Large intestine (tissue), 12 donors: ENCODE measurements at places on chromosomes 6 and 20.

- no peaks in the 10 kb centered on the region for H3K27me3 ChIP-seq
- no peak for DNase-seq
- H3K4me3 ChIP-seq, result no peak overlapping the region
- H3K27ac ChIP-seq, result no peak overlapping the region
- H3K36me3 ChIP-seq, result peaks cover 65% of the 10 kb centered on the region
Measured at GRCh38 chr20:44491635-44492395, 16.1 kb downstream of the TTPAL start.

- no peak overlapping the region for H3K4me3 ChIP-seq
- no peaks in the 10 kb centered on the region for H3K4me1 ChIP-seq
- no peaks in the 10 kb centered on the region for H3K36me3 ChIP-seq
- H3K27me3 ChIP-seq, result no peaks in the 10 kb centered on the region
Measured at GRCh38 chr6:65538644-65539043, 168.4 kb downstream of the EYS start.

DNA sequence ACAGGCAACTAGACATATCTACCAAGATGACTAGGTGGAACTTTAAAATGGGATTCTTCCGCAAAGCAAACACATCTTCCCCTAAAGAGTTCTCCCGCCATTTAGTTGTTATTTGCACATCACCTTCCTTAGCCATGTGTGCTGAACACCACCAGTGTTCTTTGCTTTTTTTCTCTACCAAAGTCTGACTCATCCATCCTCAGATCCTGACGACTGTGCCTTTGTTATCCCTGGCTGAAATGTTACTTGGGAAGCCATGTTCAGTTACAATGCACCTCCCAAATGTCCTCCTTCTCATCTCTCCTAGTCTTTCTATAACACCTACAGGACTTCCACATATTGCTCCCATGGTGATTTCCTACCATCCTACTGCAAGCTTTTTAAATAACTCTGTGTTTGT, 593.5 kb upstream of the ARID1B start:
- no peaks in the 10 kb centered on the region for H3K36me3 ChIP-seq
- DNase-seq, result no peak
- no peak overlapping the region for H3K4me3 ChIP-seq
- no peaks in the 10 kb centered on the region for H3K4me1 ChIP-seq

GRCh38 chr20:31516651-31517050, 2.4 kb downstream of the HM13 start:
- peaks cover 17% of the 10 kb centered on the region for H3K36me3 ChIP-seq

GRCh38 chr20:43938932-43939761, 24.5 kb downstream of the TOX2 start:
- no peaks in the 10 kb centered on the region for H3K36me3 ChIP-seq
- DNase-seq, result no peak
- H3K4me3 ChIP-seq, result no peak overlapping the region

- peak overlapping the region; percentile 93 for H3K4me3 ChIP-seq
- peak overlapping the region; percentile 99 for H3K27ac ChIP-seq
- H3K27me3 ChIP-seq, result no peaks in the 10 kb centered on the region
- H3K36me3 ChIP-seq, result peaks cover 2% of the 10 kb centered on the region
- DNase-seq, result no peak
- peaks cover 12% of the 10 kb centered on the region for H3K4me1 ChIP-seq
Measured at GRCh38 chr20:17969278-17969883, 563 bp downstream of the MGME1 start.

DNA sequence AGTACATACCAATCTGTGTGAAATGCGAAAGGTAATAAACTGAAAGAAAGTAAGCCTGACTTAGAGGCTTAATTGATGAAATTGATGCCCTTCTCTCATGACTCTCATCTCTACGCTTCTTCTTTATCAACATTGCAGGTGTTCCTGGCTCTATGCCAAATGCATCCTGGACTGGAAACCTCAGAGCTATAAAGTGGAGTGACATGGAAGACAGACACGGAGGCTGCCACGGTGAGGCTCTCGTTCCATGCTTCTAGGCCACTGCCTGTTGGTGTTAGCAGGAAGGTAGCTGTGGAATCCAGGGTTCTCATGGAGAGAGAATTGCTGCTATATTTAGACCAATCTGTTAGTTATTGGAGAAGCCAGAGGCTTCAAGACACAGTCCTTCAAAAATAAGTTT, 73.2 kb downstream of the C6orf52 start:
- no peak overlapping the region for H3K27ac ChIP-seq
- peak; percentile 31 for DNase-seq
- H3K4me1 ChIP-seq, result no peaks in the 10 kb centered on the region
- no peak overlapping the region for H3K4me3 ChIP-seq

DNA sequence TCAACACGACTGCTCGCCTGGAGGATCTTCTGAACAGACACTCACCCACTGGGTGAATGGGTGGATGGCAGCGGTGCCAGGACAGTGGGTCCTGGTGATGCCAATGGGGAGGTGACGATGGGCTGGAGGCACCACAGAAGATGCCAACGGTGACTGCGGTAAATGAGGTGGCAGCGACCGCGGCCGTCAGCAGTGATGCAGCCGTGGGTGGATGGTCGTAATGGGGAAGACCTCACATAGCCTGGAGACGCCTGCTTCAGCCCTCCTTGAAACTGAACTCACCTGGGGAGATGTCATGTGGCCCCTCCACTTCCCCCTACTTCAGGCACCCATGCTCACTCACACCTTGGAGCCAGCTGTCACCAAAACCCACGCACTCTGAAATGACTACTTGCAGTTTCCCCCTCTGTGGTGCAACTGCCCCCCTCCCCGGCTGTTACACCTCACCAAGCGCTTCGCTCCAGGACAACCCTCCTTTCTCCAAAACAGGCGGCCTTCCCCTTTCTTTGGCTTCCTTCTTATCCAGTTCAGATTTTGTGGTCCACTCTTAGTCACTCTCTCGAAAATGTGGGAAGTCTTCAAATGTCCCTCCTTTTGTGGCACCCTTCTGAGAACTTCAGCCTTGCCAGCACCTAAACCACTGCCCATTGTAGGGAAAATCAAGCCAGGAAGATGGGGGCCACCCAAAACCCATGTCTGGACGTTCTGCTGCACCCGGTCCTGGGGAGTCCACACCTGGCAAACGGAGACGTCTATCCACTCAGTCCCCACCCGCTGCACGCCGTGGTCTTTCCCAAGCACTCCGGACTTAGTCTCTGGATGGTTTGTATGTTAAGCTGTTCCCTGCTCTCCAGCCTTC, 10.4 kb upstream of the ABHD16B start:
- peaks cover 28% of the 10 kb centered on the region for H3K4me1 ChIP-seq
- peaks cover 56% of the 10 kb centered on the region for H3K27me3 ChIP-seq
- no peak for DNase-seq
- H3K27ac ChIP-seq, result no peak overlapping the region
- H3K4me3 ChIP-seq, result no peak overlapping the region
